ENCODE measurements at places on chromosomes 4 and X.

DNA sequence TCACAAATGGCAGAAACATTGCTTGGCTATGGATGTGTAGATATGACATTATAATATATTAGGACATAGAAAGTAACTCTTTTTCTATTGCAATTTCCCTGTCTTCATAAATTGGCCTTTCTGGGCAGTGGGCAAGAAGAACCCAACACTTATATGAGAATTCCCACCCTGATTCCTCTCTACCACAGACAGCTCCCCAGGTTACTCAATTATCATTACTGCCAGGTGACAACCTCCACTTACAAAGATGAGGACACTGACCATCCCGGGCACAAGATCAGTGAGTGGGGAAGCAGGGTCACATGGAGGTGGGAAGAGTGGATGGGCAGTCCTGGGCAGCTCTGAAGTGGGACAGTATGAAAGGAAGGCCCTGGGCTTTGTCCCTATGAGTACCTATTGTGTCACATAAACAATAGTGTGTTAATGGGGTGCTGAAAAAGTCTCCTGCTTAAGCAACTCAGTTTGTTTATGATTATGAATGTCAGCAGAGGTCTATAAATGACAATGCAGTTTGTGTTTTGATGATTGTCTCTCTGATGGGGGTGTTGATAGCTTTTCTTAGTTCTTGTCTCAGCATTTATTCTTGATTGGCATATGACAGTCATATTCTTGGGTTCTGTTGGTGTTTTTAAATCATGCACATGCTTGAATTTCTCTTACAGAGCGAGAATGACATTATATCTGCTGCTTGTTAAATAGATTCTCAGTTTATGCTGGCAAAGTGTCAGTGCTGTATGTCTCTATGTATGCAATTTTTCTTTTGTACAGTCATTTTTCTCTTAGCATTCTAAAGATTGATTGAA, 99.9 kb downstream of the SLIT2 start:
- no peak for DNase-seq

GRCh38 chr4:82930848-82931755, 30.6 kb downstream of the THAP9 start:
- DNase-seq, result no peak

DNA sequence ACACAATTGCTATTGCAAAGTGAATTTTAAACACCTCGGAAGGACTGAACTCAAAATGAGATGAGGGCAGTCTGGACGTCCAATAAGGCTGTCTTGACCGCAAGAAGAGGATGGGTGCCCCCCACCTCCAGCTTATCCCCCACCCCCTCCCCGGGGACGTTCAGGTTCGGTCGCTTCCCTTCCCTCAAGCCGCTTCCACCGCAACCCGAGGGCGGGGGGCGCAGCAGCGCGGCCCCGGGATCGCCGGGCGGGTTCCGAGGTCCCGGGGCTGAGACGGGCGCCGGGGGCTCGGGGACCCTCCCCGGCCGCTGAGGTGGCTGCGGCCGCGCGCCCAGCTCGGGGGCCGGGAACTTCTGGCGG, 480 bp downstream of the USP46 start:
- no peak for DNase-seq

- DNase-seq, result no peak
Observed at GRCh38 chr4:118774989-118775388, 60.9 kb downstream of the SEC24D start.

DNA sequence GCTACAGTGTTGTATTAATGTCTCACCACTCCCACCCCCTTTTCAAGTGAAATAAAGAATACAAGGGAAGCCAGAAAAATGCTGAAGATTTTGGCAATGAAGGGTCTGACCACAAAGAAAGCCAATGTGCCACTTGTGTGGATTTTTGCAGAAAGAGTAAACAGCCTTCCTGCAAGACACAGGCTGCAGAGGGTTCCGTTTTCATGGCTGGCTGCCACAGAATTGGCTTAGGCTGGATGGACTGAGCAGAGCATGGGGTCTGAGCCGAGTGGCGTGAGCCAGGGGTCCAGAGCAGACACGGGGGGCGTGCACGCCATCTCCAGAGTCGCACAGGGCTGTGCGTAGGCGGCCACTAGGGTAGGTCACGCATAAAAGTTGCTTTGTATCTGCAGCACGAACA, 69.2 kb downstream of the MTNR1A start:
- DNase-seq, result no peak

GRCh38 chr4:113553082-113553481, 208.5 kb downstream of the CAMK2D start:
- no peak for DNase-seq

DNA sequence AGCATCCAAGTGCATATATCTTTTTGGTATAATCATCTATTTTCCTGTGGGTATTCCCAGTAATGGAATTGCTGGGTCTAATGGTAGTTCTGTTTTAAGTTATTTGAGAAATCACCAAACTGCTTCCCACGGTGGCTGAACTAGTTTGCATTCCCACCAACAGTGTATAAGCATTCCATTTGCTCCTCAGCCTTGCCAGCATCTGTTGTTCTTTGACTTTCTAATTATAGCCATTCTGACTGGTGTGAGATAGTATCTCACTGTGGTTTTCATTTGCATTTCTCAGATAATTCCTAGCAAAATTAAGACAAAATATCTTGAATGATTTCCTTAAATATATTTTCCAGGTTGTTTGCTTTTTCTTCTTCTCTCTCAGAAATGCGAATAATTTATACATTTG, 341.1 kb downstream of the GBA3 start:
- no peak for DNase-seq

GRCh38 chrX:123833387-123833786, 26.5 kb upstream of the XIAP start:
- DNase-seq, result no peak

- no peak for DNase-seq
Observed at GRCh38 chrX:131901546-131901945, 121.6 kb upstream of the STK26 start.

DNA sequence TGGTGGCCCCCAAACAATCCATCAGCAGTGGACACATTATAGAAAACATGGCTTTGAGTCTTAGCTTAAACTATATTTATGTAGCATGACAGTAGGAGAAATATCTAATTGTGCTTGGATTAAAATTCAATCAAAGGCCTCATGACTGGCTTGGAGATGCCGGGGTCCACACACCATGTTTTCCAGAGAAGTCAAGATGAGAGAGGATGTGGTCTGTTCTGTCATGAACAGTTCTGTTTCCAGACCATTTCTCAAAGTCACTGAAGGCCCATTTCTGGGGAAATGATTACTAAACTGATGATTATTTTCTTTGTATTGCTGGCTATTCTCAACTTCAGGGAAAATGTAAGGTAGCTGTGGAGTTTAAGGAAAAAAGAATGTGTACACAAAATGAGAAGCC, 76.3 kb downstream of the C4orf51 start:
- no peak for DNase-seq

- DNase-seq, result no peak
Observed at GRCh38 chrX:50978920-50979682, 68.6 kb downstream of the BMP15 start.

DNA sequence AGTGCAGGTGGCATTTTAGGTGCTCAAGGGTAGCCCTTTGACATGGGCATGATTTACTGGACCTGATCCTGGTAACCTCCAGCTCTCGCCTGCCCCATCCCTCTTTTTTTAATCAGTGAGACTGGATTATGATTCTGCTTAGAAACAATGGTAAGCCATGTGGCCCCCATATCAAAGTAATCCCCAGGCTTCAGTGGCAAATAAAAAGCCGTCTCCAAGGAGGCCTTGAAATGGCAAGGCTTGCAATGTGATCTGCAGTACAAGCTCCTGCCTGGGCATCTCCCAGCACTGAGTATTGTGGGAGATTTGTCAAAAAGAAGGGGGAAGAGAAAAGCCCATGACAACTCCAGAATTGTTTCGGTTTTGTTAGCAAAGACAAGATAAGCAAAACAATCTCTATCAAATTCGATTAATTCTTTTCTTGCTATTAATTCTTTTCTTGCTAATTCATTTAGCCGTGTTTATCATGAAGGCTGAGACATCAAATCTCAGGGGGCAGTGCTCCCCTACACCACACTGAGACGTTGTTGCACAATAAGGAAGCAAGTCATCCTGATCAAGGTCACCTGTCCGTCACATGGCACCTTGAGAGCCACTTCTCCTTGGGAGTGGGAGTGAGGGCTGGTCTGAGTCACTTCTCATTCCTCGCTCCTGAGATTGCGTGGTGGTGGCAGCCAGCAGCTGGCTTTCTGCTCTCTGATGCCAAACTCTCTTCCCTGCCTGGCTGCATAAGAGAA, 312.7 kb upstream of the GATB start:
- peak; percentile 86 for DNase-seq

- no peak for DNase-seq
Observed at GRCh38 chr4:3449574-3450534, 8.1 kb downstream of the HGFAC start.

DNA sequence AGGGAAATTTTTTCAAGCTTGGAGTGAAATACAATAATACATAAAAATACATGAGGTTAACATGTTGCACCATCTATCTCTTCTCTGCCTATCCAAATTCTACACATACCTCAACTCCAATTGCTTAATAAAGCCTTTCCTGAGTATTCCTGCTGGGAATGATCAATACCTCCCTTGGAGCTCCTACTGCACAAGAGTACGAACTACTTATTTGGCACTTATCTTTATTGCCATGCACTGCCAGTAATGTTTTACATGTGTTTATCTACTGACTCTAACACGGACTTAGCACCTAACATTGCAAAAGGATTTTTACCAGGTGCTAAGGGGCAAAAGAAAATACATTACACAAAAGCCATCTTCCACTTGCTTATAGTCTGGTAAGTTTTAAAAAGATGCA, 80.2 kb downstream of the ADGRA3 start:
- no peak for DNase-seq

GRCh38 chr4:1661695-1662094, 22.4 kb downstream of the FAM53A start:
- DNase-seq, result no peak

DNA sequence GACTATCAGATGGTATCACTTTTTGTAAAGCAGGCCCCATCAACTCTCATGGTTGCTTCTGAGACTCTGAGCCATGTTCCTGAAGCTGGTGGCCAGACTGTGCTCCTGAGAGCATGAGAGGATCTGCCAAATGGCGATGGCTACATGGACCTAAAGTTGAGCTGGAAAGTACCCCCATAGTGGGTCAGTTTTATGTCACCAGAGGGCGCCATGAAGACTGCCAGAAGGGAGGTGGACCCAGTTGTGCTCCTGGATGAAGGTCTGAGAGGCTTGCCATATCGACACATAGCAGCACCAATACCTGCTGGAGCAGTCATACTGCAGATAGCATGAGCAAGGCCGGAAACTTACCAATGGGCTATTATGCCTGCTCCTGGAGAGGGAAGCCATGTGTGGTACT, 105.7 kb downstream of the SLITRK2 start:
- no peak for DNase-seq

- no peak for DNase-seq
Observed at GRCh38 chrX:150352581-150352980, 10.5 kb upstream of the MAMLD1 start.

DNA sequence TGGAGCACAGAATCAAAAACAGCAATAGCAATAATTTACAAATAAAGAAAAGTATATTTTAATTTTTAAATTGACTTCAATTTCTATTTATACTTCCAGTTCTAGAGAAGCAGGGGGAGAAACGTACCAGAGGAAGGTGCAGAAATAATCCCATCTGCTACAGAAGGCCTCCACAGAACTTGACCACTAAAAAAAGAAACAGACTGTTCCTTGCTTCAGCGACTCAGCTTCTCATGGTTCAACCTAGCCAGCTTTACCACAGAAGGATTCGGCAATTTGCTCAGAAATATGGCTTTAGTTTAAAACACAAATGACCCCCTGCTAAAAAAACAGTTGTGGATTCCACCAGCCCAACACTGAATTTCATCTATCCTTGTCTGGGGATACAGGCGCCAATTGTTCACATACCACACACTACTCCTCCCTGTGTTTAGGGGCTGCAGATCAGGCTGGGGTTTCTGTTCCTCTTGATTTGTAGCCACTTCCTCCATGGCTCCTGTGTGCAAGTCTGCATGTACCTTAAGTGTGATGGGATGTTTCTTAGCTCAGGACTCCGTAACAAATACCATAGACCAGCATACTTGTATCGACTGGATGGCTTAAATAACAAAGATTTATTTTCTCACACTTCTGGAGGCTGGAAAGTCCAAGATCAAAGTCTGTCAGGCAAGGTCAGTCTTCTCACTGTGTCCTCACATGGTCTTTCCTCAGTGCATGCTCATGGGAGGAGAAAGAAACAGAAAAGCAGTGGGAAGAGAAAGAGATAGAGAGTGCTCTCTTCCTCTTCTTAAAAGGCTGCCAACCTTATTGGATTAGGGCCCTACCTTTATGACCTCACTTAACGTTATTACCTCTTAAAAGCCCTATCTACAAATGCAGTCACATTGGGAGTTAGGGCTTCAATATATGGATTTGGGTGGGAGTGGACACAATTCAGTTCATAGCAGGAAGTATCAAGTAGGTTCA, 79.1 kb downstream of the AMOT start:
- no peak for DNase-seq

DNA sequence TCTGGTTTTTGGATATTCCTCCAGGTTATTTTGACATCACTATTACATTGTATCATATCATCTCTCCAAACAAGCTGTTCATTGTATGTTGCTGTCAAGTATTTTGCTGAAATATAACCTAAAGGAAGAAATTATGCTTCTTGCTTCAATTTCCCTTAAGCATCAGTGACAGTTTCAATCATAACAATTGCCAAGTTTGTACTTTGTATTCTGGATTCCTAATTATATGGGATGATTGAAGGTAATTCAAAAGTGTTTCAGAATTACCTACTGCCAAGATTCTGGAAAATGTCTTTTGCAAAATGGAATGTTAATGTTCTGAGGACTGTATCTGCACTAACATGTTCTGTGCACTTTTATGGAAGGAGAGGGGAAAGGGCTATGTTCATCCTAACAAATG, 228.7 kb downstream of the PRDM5 start:
- no peak for DNase-seq

GRCh38 chr4:146099585-146099984, 75.9 kb upstream of the LSM6 start:
- no peak for DNase-seq

DNA sequence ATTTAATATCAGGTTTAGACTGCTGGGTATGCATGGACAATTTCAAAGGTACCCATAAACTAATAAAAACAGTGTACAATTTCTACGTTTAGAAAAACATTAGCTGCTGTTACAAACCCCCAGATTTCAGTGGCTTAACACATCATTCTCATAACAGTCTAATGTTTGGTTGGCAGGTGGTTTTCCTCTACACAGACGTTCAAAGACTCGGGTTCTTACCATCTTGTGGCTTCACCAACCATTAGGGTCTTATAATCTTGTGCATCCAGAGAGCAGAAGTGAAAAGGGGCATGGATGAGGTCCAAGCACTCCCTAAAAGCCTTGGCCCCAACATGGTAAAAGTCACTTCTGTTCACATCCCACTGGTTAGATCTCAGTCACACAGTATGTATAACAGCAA, 71.6 kb downstream of the SH3RF1 start:
- DNase-seq, result no peak

- DNase-seq, result no peak
Observed at GRCh38 chr4:110970642-110971041, 347.8 kb upstream of the PITX2 start.

- DNase-seq, result no peak
Observed at GRCh38 chr4:11514779-11515419, 86.2 kb upstream of the HS3ST1 start.

- DNase-seq, result no peak
Observed at GRCh38 chr4:839675-840443, 13.9 kb upstream of the CPLX1 start.

GRCh38 chr4:155529272-155529671, 137.4 kb upstream of the GUCY1A1 start:
- no peak for DNase-seq

All from esophagus muscularis mucosa (tissue), 4 donors.